ENCODE measurements at places on chromosomes 2 and 18.

- peak; percentile 90 for DNase-seq
Observed at GRCh38 chr2:234674781-234675201, 177.9 kb upstream of the ARL4C start.

DNA sequence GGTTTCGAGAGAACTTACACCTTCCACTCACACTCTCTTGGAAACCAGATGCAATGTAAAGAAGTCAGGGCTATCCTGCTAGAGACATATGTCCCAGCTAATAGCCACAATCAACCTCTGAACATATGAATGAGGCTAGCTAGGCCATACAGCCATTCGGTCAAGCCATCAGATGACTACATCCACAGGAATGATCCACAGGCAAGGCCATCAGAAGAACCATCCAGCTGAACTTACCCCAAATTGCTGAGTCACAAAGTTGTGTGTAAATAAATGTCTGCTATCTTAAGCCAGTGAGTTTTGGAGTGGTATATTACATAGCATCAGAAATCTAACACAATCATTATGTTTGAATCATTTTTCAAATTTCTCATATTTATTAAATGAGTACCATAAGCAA lies 5.2 kb upstream of the SPAST start:
- no peak for DNase-seq

DNA sequence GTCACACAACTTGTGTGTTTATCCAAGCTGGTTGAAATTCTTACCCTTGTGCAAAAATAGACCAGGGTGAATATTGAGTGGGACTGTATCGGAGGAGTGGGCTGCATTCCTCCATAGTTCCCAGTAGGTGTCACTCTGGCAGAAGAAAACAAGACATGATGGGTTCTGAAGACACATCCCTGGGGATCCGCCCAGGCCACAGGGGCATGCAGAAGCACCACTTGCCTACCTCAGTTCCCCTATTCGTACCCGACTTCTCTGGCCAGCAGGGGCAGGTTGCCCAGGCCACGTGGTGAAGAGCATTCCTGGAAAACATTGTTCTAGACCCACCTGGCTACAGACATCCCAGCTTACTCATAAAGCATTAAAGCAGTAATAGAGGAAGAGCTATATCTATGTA lies 168.2 kb downstream of the FAM210A start:
- DNase-seq = peak; percentile 21

DNA sequence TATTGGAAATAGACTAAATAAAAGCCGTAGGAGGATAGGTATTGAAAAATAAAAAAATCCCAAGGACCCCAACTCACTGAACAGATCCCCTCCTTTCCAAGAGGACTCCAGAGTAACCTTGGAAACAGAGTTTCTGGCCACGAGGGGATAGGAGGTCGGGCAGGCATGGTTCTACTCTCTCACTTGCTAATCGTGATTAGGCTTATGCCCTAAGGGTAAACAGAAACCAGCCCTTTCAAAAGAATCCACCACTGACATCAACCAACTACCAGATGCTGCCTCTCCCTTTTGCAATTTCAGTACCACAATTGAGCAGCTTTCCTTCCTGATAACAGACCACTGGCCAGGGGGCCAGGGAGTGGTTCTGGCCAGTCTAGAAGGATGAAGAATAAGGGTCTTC lies 477.8 kb downstream of the EIPR1 start:
- DNase-seq = no peak

- DNase-seq = no peak
Observed at GRCh38 chr2:43300781-43301583, 74.6 kb upstream of the ZFP36L2 start.

- DNase-seq = no peak
Observed at GRCh38 chr2:33167622-33168245, 221.0 kb downstream of the LTBP1 start.

DNA sequence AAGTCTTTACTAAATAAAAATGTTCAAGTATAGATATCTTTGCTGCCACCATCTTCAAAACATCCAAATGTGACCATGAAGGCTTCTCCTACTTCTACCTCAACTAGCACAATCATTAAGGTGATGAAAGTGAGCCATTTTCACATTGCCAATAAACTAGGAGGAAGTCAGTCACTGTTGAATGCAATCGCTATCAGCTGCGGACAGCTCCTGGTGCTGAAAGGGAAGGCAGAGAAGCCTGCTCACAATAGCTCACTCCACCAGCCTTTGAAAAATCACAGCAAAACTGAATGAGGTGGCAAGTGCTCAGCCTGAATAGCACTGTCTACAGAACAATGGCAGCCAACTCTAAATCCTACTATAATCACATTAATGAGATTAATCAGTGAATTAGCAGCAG lies 2.2 kb downstream of the MYT1L start:
- no peak for DNase-seq

- DNase-seq = no peak
Observed at GRCh38 chr2:120999377-121000097, 263.9 kb downstream of the GLI2 start.

DNA sequence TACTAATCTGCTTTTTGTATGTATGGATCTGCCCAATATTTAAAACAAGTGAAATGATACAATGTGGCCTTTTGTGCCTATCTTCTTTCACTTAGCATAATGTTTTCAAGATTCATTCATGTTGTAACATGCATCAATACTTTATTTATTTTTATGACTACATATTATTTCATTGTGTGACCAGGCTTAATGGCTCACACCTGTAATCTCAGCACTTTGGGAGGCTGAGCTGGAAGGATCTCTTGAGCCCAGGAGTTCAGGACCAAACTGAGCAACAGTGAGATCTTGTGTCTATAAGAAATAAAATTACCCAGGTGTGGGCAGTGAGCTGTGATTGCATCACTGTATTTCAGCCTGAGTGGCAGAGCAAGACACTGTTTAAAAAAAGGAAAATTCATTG lies 33.2 kb downstream of the SPOPL start:
- DNase-seq = no peak

- DNase-seq = no peak
Observed at GRCh38 chr2:173924285-173924684, 40.9 kb downstream of the SP3 start.

DNA sequence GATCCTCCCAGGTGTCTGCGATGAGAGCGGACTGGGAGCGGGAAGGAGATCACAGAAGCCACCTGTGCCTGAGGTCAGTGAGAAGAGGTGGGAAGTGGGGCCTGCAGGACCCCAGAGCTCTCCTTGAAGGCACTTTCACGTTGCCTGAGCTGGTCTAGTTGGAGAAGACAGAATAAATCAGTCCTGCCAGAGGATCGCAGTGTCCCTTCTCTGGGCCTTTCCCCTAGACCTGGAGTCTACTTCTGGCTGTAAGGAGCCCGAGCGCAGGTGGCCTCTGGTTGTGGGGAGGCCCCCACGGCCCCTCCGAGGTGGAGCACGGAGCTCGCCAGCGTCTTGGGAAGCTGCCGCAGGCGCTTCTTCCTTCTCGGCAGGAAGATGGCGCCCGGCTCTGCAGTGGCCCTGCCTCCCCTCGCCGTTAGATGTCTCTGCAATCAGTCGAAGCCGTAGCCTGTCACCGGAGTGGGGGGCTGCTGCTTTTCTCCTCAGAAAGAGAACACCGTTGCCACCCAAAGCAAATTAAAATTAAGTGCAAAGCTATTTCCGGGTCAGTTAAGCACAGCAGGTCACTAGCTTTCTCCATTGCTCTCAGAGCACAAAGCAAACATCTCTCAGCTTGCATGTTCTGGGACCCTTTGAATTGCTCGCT lies 212.0 kb upstream of the MYT1L start:
- DNase-seq = no peak

- no peak for DNase-seq
Observed at GRCh38 chr2:207284556-207285472, 119.1 kb upstream of the KLF7 start.

DNA sequence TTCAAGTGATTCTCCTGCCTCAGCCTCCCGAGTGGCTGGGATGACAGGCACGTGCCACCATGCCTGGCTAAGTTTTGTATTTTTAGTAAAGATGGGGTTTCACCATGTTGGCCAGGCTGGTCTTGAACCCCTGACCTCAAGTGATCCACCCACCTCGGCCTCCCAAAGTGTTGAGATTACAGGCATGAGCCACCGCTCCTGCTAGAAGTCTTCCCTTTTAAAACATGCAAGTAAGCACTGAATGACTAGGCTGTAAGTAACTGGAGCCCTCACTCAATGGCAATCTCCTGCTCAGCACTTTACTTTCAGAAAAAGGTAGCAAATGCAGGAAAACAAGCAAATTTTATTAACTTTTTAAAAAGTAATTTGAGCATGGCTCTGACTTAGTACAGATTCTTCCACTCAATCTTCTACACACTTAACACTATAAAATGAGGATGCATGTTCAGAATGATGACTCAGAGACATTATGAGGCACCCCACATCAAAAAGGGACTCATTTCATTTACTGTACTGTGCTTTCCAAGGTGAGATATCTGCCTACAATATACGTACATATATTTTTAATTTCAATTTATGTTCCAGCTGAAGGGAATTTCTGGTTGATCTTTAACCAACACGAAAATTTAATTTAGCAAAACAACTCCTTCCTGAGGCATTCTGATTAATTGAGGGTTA lies 6.6 kb upstream of the NCK2 start:
- DNase-seq = no peak

GRCh38 chr2:239130041-239130440 lies 270.8 kb downstream of the HDAC4 start:
- no peak for DNase-seq

- DNase-seq = no peak
Observed at GRCh38 chr2:207215308-207215707, 49.6 kb upstream of the KLF7 start.

DNA sequence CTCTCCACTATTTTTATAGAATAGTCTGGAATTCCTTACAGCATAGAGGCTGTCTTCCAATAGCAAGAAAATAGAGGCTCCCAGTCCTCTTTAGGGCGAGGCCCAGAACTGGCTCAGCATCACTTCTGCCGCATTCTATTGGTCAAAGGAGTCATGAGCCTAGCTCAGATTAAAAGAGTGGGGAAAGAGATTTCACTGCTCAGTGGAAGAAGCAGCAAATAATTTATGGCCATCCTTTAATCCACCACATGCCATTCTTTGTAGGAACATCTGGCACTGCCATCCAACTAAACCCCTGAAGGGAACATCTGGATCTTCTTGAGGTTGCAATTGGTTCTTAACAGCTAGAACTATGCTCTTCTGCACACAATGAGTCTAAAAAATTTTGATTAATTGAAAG lies 43.4 kb upstream of the NEUROD1 start:
- no peak for DNase-seq

DNA sequence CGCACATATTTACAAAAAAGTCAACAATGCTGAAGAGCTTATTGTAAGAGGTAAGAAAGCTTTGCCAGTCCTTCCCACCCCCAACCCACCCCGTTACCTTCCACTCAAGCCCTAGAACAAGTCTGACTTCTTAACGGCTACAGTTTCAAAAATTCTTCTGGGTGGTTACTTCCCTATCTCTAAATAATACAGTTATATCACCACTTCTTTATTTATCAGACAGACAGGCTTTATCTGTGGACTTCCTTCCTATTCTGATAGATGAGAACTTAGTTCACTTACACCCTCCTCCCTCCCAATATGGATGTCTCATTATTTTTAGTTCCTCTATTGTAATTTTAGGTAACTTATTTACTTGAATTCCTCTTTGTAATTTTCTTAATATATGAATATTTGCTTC lies 26.7 kb upstream of the ACTR3 start:
- DNase-seq = no peak

DNA sequence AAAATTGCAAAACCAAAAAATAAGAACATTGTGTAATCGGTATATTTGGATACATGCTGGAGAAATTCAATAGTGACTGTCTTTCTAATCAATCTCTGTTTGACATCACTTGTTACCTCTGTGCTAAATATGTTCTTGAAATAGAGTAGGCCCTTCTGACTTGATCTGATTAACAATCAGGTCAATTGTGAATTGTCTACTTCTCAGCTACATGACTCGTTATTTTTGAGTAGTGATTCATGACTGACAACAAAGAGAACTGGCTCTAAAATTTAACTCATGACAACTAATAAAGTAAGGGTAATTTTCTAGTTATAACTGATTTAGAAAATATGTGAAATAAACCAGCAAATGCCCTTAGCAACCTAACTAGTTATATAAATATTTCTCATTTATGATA lies 312.1 kb downstream of the TMX3 start:
- no peak for DNase-seq

DNA sequence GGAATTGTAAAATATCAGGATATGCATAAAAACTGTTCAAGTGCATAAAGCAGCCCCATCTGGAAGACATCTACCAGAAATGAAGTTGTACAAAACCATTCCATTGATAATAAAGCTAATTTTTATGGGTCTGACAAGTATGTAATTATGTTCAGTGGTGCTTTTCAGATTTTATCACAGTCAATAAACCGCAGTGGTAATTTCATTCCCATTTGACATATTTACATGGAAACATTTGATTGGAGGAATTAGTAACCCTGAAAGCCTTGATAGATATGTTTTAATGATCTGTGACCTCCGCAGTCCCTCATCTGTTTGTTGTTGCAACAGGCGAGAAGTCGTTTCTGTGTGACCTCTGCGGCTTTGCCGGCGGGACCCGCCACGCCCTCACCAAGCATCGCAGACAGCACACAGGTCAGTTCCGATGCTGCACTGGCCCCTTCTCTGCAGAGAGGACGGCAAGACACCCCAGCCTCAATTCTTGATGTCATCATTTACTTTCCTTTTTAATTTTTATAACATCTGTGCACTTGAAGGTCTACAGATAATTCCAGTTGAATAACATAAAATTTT lies 283.1 kb downstream of the ZNF407 start:
- DNase-seq = no peak

GRCh38 chr2:186966015-186966414 lies 117.0 kb upstream of the ZSWIM2 start:
- DNase-seq = no peak

GRCh38 chr18:62717169-62717924 lies 2.0 kb downstream of the PHLPP1 start:
- DNase-seq = peak; percentile 60

DNA sequence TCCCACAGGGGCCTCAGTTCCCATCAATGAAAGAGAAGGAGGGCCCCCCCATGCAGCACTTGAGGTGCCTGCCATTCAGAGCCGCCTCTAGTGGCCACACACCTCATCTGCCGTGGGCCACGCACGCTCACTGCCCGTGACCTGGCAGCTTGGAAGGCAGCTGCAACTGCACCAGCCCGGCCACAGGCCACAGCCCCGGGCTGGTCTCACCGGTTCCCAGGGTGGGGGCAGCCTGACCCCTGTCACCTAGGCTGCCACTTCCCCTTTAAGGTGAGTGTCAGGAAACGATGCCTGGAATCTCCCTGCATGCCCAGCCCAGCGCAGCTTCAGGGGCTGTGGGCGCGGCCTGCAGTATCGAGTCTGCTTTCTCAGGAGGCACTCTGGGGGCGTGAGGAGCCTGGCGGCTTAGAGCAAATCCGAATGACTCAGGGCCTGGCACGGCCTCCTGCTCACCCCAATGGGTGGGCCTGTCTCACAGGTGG lies 2.6 kb downstream of the MAB21L4 start:
- no peak for DNase-seq

- DNase-seq = no peak
Observed at GRCh38 chr2:119721462-119721861, 38.3 kb upstream of the PTPN4 start.
